ENCODE measurements at places on chromosomes 6 and 20.

- DNase-seq, result peak; percentile 71
Observed at GRCh38 chr6:157323966-157324300, 614 bp upstream of the TMEM242 start.

DNA sequence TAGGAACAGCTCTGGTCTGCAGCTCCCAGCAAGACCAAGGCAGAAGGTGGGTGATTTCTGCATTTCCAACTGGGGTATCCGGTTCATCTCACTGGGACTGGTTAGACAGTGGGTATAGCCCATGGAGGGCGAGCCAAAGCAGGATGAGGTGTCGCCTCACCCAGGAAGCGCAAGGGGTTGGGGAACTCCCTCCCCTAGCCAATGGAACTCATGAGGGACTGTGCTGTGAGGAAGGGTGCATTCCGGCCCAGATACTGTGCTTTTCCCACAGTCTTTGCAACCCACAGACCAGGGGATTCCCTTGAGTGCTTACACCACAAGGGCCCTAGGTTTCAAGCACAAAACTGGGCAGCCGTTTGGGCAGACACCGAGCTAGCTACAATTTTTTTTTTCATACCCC is 21.8 kb downstream of the HDDC2 start:
- DNase-seq, result no peak

DNA sequence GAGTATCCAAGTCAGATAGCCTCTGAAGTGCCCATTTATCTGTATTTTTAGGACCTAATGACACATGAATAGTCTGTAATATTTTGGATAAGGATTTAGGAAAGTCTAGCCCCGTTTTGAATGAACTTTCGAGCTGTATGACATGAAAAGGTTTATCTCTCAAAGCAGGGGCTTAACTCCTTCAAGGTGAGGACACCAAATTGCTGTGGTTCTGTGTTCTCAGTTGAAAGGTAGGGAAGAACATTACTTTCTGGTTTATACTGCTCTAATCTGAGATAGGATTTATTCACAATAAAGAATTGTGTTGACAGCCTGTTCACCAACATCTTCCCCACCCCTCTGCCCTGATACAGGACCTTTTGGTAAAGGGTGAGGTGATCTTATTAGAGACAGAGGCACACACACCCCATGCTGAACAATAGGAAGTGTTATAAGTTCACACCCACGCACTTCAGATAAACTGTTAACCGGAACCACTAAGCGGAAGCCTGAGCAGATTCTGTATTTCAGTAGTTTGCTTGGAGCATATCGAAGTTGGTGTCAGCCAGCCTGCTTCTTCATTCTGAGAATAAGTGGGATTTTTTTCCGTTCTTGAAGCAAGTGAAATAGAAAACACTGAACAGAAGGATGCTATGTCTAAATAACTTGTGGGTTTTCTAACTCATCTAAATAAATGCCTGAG is 223.3 kb downstream of the TMEM242 start:
- DNase-seq, result no peak

DNA sequence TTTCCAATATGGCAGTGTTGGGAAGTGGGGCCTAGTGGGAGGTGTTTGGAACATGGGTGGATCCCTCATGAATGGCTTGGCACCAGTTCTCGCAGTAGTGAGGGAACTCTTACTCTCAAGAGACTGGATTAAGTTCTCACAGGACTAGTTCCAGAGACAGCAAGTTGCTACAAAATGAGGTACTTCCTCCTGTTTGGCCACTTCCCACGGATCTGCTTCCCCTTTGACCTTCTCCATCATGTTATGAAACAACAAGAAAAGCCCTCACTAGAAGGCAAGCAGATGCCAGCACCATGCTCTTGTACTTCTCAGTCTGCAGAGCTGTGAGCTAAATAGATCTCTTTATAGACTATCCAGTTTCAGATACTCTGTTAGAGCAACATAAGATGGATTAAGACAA is 3.1 kb downstream of the RSPH3 start:
- DNase-seq, result no peak

DNA sequence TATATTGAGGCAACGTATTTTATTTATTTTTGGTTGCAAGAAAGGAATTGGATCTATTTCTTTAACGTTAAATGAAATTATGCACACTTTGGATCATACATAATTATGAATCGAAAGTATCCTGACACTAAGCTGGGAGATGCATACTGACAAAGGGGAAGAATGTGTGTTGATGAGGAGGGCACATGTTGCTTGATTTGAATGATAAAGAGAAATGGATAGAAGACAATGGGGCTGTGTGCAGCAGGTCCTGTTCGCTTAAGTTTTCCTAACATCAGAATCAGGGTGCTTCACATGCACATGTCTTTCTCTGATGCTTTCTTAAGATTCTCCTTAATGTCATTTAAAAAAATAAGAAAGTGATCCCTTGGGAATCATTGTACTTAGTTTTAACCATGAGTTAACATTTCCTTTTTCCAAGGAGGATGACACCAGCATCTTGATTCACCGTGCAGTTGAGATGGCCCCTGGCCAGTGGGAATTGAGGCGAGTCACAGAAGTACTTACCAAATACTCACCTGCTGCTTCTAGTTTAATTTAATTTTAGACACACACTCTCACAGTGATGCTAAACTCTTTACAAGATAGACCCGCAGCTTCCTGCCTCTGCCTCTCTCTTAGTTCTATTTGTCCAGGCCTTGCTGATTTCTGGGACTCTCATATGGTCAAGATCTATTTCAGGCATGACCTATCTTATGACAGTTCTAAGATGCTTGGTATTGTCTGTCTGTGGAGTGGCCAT is 116.5 kb downstream of the CLIC5 start:
- DNase-seq, result no peak

- no peak for DNase-seq
Observed at GRCh38 chr20:59831916-59832270, 101.5 kb downstream of the SYCP2 start.

- DNase-seq, result no peak
Observed at GRCh38 chr6:117533775-117534174, 51.3 kb downstream of the DCBLD1 start.

DNA sequence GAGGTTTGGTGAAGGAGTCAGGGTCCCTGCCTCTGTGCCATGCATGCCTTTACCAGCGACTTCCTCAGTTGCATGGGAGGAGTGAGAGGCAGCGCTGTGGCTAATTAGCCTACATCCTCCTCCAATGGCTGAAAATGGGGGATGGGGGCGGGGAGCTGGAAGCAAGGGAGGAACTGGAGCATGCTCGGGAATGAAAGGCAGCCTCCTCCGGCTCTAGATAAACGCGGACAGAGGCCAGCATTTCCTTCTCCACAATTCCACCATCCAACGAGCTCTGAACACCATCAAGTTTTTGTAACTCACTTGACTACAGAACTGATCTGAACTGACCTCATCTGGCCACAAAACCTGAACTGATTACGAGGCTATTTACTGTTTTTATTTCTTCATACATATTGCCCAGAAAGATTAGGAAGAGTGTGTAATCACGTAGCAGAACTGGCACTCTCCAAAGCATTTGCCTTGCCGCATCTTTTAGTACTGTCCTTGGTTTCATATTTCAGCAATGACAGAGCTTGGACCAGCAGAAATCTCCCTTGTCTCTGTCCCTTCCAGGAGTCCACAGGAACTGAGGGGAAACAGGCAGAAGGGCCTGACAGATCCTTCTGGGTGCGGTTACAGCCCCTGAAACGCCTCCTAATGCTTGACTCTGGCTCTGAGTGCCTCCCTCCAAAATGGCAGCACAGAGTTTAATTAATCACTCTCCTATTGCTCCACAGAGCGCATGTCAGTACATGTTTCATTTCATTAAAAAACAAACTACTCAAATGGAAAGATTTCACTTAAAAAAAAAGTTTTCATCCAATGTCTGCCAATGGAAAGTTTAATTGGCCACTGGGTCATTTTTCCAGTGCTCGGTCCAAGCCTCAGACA is 58.2 kb upstream of the TRAF3IP2 start:
- no peak for DNase-seq

DNA sequence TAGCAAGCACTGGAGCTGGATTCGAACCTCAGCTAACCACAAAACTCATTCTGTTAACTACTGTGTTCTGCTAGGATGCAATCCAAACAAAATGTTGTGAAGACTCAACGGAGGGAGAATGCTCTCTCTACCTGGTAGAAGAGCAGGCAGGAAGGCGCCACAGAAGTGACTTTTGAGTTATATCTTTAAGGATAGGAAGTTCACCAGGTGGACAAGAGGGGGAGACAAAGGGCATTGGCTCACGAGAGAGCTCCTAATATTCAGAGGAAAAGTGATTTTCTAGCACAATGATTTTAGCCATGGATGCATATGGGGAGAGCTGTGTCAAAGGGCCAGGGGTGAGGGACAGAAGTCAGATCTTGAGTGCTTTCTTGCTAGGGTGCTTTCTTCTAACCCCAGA is 108.4 kb upstream of the MAFB start:
- DNase-seq, result peak; percentile 13

DNA sequence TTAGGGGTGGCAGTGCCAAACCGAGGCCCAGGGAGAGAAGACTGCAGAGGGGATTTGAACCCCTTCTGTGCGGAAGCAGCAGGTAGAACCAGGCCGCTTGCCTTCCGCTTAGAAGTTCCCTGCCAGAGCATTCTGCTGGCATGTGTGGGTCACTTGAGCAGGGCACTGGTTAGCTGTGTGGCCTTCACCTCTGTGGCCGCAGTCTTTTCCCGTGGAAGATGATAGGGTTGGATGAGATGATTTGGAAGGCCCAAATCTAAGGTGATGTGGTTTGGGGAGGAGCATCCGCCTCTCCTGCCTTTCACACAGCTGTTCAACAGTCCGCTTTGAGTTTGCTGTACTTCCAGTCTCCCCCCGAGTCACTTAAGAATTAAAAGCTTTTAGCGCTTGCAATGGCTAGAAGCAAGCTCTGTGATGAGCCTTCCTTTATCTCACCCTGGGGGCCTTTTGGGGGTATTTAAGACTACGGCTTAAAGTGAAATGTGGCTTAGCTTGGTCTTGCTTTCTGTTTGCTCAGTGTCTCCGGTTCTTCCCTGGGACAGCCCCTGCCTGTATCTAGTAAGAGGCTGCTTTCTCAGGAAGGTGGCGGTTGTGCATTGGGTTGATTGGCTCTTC is 743 bp downstream of the CMTR1 start:
- DNase-seq, result peak; percentile 9

- no peak for DNase-seq
Observed at GRCh38 chr6:35468980-35469750, 964 bp downstream of the RPL10A start.

DNA sequence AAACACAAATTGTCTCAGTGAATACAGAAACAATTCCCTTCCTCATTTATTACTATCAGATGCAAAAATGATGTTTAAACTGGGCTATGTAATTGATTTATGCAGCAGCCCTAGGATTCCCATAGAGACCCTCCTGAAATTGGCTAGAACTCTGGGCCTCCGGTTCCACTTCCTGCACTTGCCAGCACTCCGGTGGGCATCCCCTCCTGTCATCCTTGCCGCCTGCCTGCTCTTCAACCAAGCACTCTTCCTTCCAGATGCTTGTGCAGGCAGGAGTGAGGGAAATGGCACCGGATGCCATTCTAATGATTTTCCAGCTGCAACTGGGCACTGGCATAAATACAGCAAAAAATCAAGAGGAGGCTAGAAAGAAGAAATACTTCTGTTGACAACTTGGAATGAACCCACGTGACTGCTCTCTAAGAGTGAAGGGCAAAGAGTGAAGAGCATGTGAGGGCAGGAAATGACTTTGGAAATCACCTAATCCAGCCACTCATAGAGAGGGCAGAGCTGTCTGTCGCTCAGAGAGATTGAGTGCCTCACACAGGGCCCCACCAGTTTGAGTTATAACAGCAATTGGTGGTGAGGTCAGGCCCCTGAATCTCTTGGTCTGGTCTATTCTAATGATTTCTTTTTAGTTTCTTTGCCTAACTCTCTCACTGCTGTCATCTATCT is 3.7 kb upstream of the NEDD9 start:
- no peak for DNase-seq

GRCh38 chr6:113357041-113357440 is 500.1 kb upstream of the MARCKS start:
- no peak for DNase-seq

- no peak for DNase-seq
Observed at GRCh38 chr6:15957655-15958169, 171.2 kb upstream of the MYLIP start.

DNA sequence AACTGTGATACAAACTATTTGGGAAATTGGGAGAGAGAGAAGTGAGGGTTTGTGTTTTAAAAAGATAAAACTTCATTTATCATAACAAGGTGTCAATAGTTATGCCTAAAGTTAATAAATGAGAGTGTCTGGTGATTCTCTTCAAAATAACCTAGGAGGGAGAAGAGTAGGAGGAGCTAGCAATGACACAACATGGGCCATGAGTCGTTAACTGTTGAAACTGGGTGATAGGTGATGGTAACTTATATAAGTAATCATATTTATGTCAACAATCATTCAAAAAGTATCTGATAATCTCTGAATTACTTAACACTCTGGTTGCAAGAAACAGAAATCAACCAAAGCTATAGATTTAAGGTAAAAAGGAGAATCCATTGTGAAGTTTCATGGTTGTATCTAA is 46.8 kb upstream of the INSM1 start:
- DNase-seq, result no peak

- no peak for DNase-seq
Observed at GRCh38 chr6:1066449-1067090, 245.3 kb upstream of the FOXQ1 start.

- no peak for DNase-seq
Observed at GRCh38 chr6:36204068-36204753, 7.7 kb downstream of the BRPF3 start.

DNA sequence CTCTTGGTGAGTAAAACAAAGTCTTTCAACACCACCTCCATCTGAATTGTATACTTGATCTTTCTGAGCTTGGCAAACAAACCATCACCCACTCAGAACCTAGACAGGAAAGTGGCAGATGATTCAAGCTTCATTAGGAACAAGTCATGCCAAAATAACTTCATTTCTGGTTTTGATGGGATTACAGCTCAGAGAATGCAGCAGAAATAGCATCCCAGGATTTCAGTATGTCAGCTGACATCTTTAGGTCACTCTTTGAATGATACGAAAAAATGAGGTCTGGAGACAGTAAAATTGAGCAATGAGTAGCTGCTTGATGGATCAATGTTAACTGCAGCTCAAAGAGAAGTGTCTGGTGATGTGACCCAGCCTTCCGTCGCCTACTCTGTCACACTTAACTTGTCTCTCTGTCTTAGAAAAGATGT is 92.4 kb downstream of the GJA10 start:
- no peak for DNase-seq

GRCh38 chr6:41399424-41399823 is 64.0 kb downstream of the NCR2 start:
- no peak for DNase-seq

DNA sequence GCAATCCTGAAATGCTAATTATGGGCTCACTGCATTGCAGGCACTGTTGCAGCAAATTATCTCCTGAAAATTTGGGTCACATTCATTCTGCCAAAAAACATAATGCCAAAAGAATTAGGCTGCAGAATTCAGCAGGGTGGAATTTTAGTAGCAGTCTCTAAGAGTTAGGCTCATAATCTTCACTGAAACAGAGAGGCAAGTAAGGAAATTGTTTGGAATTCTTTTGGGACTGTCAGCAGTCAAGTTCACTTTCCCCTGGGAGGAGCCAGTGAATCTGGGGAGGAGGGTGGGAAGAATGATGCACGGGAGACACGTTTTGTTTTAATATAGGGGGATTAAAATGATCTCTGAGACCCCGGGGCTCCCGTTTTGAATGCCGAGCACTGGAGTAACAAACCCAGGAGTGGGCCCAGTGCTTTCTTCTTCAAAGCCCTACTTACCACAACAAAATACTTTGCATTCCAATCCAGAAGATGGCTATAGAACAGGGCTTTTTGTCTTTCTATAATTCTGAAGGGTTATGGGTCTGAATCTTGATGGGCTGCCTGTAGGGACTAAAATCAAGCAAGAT is 44.7 kb downstream of the SOBP start:
- no peak for DNase-seq

- no peak for DNase-seq
Observed at GRCh38 chr20:41408156-41408794, 41.7 kb upstream of the EMILIN3 start.
